Natural killer cell treated with Interleukin-12 subunit alpha and Interleukin-12 subunit beta and Interleukin-15 and Interleukin-18, amount 100 ng/mL, for 72 hours (primary cell): ENCODE measurements at places on chromosomes 2 and 18. TPM values are rescaled to one million over a fixed set of nuclear protein-coding genes. Genes with fewer than 3 reads are reported as not detected.

DNA sequence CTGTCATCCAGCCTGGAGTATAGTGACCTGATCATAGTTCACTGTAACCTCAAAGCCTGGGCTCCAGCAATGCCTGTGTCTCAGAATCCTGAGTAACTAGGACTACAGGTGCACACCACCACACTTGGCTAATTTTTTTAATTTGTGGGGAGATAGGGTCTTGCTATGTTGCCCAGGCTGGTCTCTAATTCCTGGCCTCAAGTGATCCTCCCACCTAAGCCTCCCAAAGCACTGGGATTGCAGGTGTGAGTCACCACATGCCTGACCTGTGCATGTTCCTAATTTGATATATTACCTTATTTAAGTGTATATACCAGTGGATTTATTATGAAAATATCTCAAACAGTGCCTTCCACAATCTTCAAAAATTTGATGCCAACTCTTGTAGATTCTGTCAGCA lies 123.6 kb upstream of the XIRP2 start:
- H3K36me3 ChIP-seq, result no peaks in the 10 kb centered on the region
- H3K4me3 ChIP-seq, result no peak overlapping the region
- H3K27me3 ChIP-seq, result no peaks in the 10 kb centered on the region
- DNase-seq, result no peak
- H3K27ac ChIP-seq, result no peak overlapping the region
- no peaks in the 10 kb centered on the region for H3K4me1 ChIP-seq

GRCh38 chr2:238339814-238340213 lies 19.5 kb downstream of the TRAF3IP1 start:
- H3K36me3 ChIP-seq, result no peaks in the 10 kb centered on the region
- no peak for DNase-seq
- H3K4me1 ChIP-seq, result no peaks in the 10 kb centered on the region
- H3K27me3 ChIP-seq, result no peaks in the 10 kb centered on the region

GRCh38 chr2:241136191-241136590 lies 13.1 kb downstream of the PASK start:
- no peaks in the 10 kb centered on the region for H3K4me1 ChIP-seq
- H3K27me3 ChIP-seq, result no peaks in the 10 kb centered on the region
- DNase-seq, result no peak
- no peak overlapping the region for H3K27ac ChIP-seq
- no peak overlapping the region for H3K4me3 ChIP-seq
- H3K36me3 ChIP-seq, result no peaks in the 10 kb centered on the region

Gene COLEC12
- total RNA-seq, result not detected

DNA sequence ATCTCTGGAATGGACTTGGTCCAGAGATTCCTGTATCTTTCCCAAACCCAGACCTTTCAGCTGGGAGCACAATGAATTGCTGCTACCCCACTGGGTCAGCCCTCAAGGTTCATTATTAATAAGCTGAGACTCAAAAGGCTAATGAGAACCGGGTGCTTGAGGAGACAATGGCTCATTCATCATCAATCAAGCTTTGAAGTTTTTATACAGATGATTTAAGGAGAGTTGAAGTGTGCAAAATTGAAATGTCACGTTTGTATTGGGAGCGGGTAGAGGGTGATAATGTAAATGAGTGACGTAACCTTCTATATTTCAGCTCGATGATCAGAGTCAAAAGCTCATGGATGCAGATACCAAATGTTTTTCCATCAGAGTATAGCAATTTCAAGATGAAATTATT lies 744.9 kb downstream of the ERBB4 start:
- no peak for DNase-seq
- no peaks in the 10 kb centered on the region for H3K4me1 ChIP-seq
- H3K36me3 ChIP-seq, result no peaks in the 10 kb centered on the region
- no peaks in the 10 kb centered on the region for H3K27me3 ChIP-seq
